ENCODE measurements at places on chromosomes 11 and 22.

- no peak for DNase-seq
Observed at GRCh38 chr11:122074022-122074421, 42.0 kb downstream of the BLID start.

DNA sequence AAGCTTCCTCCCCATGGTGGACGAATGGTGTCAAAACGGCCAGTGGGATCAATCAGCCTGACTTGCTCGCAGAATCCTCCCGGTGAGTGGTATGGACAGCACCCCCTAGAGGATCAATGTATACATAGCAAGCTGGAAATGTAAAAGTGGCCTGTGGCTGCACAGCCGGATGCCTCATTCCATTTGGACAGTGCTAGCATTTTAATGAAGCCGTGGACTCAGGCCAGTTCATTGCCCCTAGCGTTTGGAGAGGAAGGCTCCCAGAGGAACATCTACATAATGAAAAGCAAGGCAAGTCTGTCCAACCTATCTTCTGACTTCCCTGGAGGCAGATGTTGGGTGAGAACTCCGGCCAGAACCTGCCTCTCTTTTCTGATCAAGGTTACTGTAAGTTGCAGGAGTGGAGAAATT, 942.3 kb downstream of the NTM start:
- DNase-seq = no peak

DNA sequence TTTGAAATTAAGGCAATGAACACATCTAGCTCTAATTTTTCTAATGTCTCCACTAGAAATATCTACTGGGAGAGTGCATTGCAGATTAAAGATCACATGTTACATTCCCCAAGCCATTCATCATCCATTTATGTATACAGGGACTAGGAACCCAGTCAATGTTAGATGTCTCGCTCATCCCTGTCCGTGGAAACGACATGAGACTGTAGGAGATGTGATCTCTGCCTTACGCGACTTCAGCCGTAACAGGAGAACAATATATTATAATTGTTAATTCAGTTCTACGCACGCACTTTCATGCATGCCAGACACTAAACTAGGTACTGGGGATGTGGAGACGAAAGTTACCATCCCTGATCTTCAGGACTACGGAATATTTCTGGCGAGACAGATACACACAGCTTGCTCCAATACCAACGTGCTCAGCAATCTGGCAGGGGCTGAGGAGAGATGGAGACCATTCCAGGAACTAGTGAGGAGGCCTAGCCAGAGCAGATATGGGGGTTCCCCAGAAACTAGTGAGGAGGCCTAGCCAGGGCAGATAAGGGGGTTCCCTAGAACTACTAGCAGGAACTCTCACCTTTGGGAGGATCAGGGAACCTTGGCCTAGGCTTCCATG, 706 bp downstream of the DCPS start:
- no peak for DNase-seq

DNA sequence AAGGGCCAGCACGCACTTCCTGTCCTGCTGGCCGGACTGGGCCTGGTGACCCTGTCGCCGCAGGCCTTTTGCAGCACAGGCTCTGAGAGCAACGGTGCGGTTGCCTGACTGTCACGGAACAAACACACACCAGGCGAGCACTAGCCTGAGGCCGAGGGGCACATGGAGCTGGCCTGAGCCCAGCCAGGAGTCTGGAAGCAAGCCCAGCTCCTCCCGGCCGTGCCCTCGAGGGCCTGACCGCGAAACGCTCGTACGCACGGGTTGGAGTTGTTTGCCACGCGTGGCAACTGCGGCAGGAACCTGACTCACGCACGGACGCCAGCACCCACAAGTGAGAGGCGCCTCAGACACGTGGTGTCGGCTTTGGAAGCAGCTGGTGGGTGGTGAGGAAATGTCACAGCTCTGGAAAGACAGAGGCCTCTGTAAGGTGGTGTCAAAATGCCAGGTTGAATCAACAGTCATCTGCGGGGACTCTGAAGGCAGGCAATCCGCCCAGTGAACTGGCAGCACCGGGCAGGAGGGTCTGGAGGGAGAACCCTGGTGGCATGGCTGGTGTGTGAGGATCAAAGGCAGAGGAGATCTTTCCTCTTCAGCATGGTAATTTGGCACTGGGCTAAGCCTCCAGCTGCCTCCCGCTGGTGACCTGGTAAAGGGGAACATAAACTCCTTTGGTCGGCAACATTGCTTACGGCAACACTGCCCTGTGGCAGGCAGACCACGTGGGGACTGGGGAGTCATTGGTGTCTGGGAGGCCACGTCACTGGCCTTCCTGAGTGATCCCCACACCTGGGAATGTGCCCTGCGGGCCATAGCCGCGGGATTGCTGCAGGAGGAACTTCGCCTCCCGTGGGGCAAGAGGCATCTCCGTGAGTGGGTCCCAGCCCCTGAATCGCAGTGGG, 15.3 kb upstream of the IL17REL start:
- peak; percentile 44 for DNase-seq

GRCh38 chr11:106463796-106464201, 386.3 kb downstream of the AASDHPPT start:
- no peak for DNase-seq

- no peak for DNase-seq
Observed at GRCh38 chr11:19952116-19952605, 208.1 kb downstream of the DBX1 start.

DNA sequence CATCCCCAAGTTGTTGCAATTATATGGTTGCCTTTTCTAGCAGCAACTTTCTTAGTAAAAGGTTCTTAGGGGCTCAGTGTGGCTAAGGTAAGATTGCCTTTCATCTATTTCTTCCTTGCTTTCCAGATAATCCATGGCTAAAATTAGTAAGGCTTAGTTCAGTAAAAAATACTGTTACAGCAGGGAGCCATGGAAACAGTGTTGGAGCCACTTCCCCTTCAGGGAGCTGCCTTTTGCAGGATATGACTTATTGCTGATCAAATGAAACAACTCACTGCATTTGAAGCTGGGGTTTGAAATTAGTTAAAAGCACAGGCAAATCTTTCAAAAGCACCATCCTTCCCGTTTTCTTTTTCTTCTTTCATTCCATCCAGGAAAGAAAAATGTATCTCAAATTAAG, 184.3 kb downstream of the C11orf87 start:
- no peak for DNase-seq

- no peak for DNase-seq
Observed at GRCh38 chr11:81070948-81071347, 1630.1 kb upstream of the TENM4 start.

DNA sequence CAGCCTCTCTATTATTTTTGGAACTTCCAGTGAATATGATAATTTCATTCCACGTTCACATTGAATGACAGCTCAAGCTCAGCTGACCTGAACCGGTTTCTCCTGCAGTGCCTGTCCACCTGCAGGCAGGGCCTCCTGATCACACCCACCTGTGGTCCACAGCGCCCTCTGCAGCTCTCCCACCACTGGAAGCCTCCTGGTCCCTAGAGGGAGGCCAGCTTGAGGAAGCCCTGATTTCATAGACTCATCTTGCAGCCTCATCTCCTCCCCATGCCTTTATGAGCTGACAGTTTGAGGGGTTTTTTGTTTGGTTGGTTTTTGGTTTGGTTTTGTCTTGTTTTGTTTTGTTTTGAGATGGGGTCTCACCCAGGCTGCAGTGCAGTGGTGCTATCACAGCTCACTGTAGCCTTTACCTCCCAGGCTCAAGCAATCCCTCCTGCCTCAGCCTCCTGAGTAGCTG, 29.9 kb upstream of the MALAT1 start:
- DNase-seq = peak; percentile 27

DNA sequence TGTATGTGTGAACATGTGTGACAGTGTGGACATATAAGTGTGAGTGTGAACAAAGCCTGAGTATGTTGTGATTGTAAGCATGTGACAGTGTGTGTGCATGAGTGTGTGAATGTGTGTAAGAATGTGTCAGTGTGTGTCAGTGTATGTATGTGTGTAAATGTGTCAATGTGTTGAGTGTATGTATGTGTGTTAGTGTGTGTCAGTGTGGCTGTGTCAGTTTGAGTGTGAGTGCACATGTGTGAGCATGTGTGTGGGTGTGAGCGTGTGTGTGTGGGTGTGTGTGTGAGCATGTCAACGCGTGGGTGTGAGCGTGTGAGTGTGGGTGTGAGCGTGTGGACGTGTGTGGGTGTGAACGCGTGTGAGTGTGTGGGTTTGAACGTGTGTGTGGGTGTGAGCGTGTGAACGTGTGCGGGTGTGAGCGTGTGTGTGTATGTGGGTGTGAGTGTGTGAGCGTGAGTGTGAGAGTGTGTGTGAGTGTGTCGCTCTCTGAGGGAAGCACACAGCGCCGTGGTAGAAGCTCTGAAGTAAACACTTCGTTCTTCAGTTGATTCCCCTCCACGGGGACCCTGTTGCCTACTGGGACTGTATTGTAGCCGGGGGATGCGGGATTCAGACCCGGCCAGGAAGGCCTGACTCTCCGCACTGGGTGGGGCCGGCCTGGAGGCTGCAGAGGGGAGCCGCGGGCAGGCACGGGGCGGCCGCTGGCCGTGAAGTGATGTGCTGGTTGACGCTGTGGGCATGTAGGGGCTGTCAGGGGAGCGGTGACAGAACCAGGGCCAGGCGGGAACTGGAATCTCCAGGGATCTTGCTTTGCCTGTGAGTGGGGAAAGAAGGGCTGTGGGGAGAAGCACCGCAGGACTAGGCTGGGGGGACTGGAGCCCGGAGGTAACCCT, 21.1 kb downstream of the RPS6KA4 start:
- DNase-seq = no peak

- DNase-seq = no peak
Observed at GRCh38 chr11:28976801-28977145, 868.6 kb downstream of the METTL15 start.

DNA sequence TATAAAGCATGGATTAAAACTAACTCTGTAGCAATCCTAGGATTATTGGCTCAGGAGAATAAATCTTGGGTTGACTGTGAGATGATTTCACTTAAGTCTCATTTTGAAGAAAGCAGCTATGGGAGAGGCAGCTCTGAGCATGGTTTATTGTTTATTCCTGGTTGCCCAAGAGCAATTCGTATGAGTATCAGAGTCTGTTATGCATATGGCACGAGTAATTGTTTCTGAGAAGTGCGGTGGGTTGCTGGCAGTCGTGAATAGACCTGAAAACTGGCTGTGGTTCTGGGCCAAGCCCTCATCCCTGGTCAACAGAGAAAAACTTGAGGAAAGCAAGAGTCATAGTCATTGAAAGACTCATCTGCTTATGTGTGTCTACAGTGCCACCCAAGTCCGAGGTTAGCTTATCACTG, 26.8 kb downstream of the DIXDC1 start:
- DNase-seq = no peak

DNA sequence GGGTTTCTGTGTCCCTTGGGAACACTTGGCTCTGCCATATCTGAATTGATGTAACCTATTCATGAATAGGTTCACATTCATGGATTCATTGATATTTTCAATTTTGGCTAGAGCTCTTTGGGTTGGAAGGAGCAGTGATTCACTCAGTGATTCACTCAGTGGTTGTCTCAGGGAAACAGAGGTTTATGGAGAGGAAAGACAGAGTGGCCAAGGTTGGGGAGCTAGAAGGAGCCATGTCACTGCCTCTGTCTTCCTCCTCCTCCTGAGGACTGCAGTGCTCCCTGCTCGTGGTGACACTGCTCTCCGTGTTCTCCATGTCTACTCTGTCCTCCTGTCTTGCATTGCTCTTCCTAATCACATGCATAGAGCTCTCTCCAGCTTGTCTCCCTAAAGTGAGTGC, 17.4 kb downstream of the CEP164 start:
- no peak for DNase-seq

- DNase-seq = no peak
Observed at GRCh38 chr11:14454861-14455632, 44.6 kb downstream of the COPB1 start.

GRCh38 chr22:24325105-24325757, 54.6 kb downstream of the SPECC1L start:
- DNase-seq = no peak

DNA sequence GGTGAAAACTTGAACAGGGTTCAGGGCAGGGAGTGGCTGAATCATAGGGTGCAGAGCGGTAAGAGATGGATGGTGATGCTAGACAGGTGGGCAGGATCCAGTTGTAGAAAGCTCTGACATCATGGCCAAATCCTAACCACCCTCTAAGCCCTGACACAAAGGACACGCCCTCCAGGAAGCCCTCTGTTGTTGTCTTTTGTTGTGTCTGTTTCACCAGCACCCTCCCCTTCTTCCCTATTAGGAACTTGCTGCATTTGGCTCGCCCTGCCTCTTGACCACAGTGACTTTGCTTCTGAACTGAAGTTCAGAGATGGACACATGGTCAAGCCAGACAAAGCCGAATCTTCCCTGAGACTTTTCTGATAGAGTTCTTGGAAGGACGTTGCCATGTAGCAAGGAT, 14.2 kb upstream of the APOL6 start:
- DNase-seq = no peak

DNA sequence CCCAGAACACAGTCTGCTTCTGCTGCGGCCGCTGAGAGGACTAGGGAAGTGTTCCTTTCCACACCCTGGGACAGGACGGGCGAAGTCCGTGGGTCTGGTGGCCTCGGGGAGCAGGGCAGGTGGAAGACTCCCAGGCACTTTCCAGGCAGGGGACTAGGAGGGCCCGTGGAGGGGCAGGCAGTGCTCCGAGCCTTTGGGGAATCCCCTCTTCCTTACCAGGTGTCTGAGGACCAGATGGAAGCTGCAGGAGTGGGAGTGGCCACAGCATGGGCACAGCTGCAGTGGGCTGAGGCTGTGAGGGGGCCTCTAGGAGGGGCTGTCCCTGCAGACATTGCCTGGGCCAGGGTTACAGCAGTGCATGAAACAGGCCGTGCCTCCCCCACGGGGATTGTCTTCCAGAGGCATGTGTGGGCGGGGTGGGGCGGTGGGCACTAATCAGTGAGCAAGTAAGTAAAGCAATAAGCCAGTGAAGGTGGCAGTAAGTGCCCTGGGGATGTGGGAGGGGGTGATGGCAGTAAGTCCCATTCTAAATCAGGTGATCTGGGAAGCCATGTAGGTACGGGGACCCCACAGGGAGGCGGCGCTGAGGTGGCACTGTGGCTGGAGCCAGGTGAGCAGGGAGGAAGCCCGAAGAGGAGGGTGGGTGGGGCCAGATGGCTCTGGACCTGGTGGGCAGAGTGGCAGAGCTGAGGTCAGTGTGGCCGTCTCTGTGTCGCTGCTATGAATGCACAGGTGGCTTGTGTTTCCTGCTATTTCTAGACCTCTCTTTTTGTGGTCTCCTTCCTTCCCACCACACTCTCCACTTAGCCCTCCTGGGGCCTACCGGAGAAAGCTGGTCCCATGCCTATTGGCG, 66.4 kb downstream of the CTTN start:
- DNase-seq = no peak

GRCh38 chr11:2389377-2390026, 11.0 kb upstream of the TSSC4 start:
- DNase-seq = no peak

- no peak for DNase-seq
Observed at GRCh38 chr11:134536677-134537076, 124.6 kb upstream of the B3GAT1 start.

DNA sequence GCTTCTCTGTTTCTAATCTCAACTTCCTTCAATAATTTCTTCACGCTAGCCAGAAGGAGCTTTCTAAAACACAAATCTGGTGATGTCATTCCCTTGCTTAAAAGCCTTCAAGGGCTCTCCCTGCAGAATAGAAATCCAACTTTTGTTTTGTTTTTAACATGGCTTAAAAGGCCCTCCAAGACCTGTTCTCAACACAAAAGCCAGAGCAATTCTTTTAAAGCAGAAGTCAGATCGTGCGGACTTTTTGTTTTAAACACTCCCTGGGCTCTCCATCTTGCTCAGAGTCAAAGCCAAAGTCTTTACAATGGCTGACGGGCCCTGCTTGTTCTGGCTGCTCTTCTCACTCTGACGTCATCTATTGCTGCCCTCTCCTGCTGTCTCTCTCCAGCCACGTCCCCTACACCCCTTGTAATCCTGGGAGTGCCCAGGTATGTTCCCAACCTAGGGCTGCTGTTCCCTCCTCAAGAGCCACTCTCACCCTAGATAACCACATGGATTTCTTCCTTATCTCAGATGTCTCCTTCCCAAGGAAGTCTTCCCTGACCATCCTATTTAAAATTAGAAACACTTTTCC, 22.5 kb downstream of the TECTA start:
- no peak for DNase-seq

All from stimulated activated CD4-positive, alpha-beta T cell treated with anti-CD3 and anti-CD28 coated beads, TNF-alpha, amount 100 ng/mL, for 4 hours (primary cell).